ENCODE measurements at places on chromosomes 3 and 15. TPM values are rescaled to one million over a fixed set of nuclear protein-coding genes. Genes with fewer than 3 reads are reported as not detected.

DNA sequence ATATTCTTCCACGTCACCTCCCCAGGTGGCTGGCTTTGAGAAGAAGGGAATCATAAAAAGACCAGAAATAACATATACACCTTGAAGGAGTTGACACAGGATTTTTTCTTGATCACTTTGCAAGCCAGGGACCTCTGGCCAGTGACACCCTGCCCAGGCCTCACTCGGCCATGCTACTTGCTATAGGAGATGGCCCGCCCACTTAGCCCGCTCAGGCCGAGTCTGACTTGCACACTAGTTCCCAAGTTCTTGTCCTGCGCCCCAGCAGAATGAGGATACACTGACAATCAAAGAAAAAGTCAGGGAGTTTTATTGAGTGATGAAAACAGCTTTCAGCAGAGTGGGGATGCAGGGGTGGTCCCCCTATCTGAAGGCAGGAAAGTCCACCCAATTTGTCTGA lies 1046.1 kb upstream of the CFAP20DC start:
- no peak for DNase-seq
- no peak overlapping the region for H3K27ac ChIP-seq
- H3K36me3 ChIP-seq: peaks cover 2% of the 10 kb centered on the region
- no peak overlapping the region for H3K4me3 ChIP-seq
- H3K4me1 ChIP-seq: peaks cover 23% of the 10 kb centered on the region

- no peaks in the 10 kb centered on the region for H3K27me3 ChIP-seq
- peaks cover 25% of the 10 kb centered on the region for H3K4me1 ChIP-seq
- DNase-seq: no peak
- peak overlapping the region; percentile 88 for H3K27ac ChIP-seq
- peaks cover 6% of the 10 kb centered on the region for H3K36me3 ChIP-seq
Measured at GRCh38 chr15:89168316-89168833, 53.0 kb downstream of the RLBP1 start.

DNA sequence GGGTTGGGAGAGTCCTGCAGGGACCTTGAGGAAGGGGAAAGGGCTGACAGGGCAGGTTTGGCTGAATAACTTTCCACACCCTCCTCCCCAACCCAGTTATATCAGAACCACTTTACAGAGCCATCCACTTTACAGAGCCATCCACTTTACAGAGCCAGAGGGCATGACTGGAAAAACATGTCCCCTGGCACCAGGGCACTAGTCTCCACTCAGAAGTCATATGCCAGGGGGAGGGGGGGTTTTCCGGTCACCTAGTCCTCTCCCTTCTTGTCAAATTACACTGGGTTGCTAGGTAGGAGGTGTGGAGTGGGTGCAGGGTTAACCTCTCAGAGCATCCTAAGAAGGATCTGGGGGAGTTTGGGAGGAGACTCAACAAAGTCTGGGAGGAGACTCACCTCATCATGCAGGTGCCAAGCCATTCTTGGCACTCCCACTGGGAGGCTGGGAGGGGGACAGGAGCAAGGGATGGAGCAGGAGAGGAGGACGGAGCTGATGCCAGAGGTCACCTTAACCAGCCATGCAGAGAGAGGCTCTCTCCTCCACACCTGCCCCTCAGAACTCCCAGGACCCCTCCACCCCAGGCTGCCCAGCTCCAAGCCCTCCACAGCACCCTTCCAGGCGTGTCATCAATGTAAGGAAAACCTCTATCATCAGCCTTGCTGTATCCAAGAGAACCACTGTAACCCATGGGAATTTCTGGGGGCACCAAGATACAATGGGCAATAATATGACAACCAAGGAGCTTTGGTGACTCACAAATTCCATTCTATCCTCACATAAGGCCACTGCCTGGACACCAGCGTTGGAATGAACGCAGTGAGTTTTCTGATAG lies 1.7 kb downstream of the LRRC2 start:
- H3K36me3 ChIP-seq: no peaks in the 10 kb centered on the region
- H3K4me1 ChIP-seq: peaks cover 10% of the 10 kb centered on the region
- no peak for DNase-seq
- H3K27me3 ChIP-seq: peaks cover 39% of the 10 kb centered on the region

- no peak overlapping the region for H3K4me3 ChIP-seq
- H3K27ac ChIP-seq: no peak overlapping the region
- H3K27me3 ChIP-seq: peaks cover 14% of the 10 kb centered on the region
Measured at GRCh38 chr15:88814393-88814792, 11.2 kb downstream of the ACAN start.

- H3K27me3 ChIP-seq: peaks cover 3% of the 10 kb centered on the region
- no peaks in the 10 kb centered on the region for H3K4me1 ChIP-seq
- no peak for DNase-seq
- no peak overlapping the region for H3K27ac ChIP-seq
- no peak overlapping the region for H3K4me3 ChIP-seq
- H3K36me3 ChIP-seq: no peaks in the 10 kb centered on the region
Measured at GRCh38 chr3:16183601-16184270, 9.3 kb downstream of the GALNT15 start.

DNA sequence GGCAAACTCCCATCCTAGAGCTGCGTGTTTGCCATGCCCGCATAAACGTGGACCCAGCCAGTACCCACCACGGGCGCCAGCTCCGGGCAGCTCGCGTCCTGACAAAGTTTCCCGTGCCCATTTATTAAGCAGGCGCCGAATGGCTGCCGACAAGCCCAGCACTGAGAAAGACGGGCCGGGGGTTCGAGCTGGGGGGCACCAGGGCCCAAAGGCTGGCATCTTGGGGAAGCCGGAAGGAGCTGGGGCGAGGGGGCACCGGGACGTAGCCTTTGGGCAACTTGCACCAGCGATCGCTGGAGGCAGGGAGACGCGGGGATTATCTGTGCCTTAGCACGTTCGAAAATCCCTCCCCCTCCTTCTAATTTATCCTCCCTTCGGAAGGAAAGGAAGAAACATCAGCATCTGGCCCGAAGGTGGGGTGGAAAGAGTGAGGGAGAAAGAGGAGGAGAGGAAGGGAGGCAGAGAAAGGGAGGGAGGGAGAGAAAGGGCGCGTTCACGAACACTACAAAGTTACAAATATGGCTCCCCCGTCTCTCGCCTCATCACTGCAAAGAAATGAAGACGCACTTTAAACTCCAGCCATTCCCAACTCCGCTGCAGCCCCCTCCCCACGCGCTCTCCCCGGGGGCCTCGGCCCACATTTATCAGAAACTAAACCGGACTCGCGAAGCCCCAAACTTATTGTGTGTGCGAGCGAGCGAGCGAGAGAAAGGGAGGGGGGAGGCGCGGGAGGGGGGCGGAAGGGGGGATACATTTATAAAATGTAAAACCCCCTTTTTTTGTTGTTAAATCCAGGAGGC lies 1.0 kb downstream of the ANP32A start:
- peaks cover 32% of the 10 kb centered on the region for H3K36me3 ChIP-seq
- H3K27ac ChIP-seq: peak overlapping the region; percentile 97
- no peaks in the 10 kb centered on the region for H3K27me3 ChIP-seq
- DNase-seq: peak; percentile 36
- H3K4me1 ChIP-seq: peaks cover 38% of the 10 kb centered on the region

DNA sequence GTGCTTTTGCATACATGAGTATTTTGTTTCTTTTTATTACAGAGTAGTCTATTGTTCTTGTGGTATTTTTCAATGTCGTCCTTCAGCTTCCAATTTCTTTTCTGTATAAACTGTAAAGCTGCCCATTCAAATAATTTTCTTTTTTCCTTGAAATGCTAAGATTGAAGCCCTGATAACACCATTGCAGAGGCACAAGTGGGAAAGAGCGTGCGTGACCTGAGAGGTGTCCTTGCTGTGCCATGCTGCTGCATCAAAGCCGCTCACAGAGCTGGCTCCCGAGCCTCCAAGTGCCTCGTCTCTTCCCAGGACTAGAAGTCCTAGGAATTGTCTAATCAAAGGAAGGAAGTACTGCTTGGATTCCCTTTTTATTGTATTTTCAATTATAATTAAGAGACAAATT lies 101.9 kb upstream of the PFN2 start:
- DNase-seq: no peak
- peaks cover 28% of the 10 kb centered on the region for H3K27me3 ChIP-seq
- peaks cover 4% of the 10 kb centered on the region for H3K4me1 ChIP-seq
- H3K4me3 ChIP-seq: no peak overlapping the region
- no peaks in the 10 kb centered on the region for H3K36me3 ChIP-seq
- H3K27ac ChIP-seq: no peak overlapping the region

DNA sequence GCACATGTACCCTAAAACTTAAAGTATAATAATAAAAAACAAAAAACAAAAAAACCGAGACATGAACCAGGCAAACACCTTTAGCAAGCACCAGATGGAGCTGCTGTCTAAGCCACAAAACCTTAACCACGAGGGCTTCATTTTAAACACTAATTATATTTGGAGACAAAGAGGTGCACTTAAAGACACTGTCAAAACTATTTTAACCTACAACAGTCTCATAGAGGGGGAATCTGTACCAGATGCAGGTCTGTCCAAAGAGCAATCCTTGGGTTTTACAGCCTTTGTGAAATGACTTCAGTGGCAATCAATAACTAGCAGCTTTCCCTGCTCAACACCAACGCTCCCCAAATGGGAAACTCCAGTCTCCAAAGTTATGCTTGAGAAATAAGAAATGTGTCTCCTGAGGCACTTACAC lies 115.7 kb upstream of the TSPAN3 start:
- H3K27me3 ChIP-seq: no peaks in the 10 kb centered on the region
- H3K4me3 ChIP-seq: no peak overlapping the region
- peaks cover 60% of the 10 kb centered on the region for H3K4me1 ChIP-seq
- H3K36me3 ChIP-seq: peaks cover 12% of the 10 kb centered on the region

GRCh38 chr3:157767607-157768006 lies 264.4 kb upstream of the VEPH1 start:
- H3K27ac ChIP-seq: no peak overlapping the region
- no peak for DNase-seq

DNA sequence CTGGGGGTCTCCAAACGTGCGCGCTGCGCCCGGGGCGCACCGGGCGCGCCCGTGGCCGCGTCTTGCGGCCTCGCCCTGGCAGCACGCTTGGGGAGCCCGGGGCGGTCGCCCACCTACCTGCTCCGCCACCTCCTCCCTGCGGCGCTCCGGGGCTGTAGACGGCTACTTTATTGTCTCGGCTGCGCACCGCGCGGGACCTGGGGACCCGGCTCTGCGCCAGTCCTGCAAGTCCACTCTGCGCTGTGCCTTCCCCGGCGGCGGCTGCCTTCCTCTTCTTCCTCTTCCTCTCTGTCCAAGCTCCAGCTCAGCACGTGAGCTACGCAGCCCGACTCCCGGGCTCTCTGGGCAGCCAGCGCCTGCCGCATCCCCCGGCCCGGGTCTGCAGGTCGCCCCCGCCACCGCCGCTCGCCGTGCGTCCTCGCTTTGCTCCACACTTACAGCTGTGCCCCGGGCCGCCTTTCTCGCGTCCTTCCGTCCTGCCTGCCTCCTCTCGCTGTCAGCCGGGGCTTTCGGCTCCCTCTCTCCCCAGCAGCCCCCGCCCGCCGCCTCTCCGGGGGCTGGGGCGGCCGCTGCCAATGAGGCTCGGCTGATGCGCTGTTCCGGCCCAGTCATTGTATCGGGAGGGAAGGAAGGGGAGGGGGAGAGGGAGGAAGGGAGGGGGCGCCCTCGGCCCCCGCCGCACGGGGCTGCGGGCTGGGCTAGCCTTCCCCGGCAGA lies 156.4 kb upstream of the FRMD4B start:
- peaks cover 7% of the 10 kb centered on the region for H3K4me1 ChIP-seq
- H3K27me3 ChIP-seq: peaks cover 53% of the 10 kb centered on the region
- H3K4me3 ChIP-seq: no peak overlapping the region
- H3K36me3 ChIP-seq: no peaks in the 10 kb centered on the region
- DNase-seq: no peak
- no peak overlapping the region for H3K27ac ChIP-seq

AMT gene
- total RNA-seq: 0.42 TPM

TIMP4 gene
- not detected for total RNA-seq

CD86 gene
- total RNA-seq: 0.12 TPM

All from activated naive CD8-positive, alpha-beta T cell treated with anti-CD3 and anti-CD28 coated beads for 36 hours (primary cell).